MCF 10A (cell line): ENCODE measurements at places on chromosomes 12 and 14.

- no peak for DNase-seq
These were observed 50.7 kb upstream of the ATF7IP start for GRCh38 chr12:14314801-14315200.

- DNase-seq, result no peak
These were observed 100.8 kb upstream of the DIO3 start for GRCh38 chr14:101460521-101460920.

DNA sequence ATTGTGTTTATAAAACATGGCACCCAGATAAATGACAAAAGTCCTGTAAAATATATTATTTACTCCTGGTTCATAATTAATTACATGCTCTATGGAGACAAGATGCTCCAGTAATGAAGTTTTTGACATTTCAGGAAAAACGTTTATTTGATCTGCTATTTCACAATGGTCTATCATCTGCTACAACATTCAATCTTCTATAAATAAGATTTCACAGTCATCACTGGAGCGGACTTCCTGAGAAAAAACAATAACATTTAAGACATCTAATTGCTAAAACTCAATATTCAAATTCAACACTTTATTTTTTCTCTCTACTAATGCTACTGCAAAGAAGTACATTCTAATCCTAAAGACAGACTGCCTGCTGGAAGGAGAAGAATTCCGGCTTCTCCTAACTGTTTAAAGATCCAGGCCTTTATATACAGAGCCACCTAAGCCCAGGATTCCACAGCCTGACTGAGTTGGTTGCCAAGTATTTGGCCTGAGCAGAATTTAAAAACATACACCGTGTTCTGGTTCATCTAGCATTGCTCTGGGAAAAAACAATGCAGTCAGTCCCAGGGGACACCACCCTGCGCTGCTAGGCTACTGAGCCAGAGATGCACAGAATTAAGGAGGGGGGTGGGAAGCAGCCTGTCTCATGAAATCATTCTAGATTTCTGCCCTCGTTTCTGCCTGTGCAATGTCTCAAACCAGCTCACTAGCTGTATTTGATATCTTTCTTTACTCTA lies 58.0 kb downstream of the TMTC1 start:
- peak; percentile 79 for DNase-seq

DNA sequence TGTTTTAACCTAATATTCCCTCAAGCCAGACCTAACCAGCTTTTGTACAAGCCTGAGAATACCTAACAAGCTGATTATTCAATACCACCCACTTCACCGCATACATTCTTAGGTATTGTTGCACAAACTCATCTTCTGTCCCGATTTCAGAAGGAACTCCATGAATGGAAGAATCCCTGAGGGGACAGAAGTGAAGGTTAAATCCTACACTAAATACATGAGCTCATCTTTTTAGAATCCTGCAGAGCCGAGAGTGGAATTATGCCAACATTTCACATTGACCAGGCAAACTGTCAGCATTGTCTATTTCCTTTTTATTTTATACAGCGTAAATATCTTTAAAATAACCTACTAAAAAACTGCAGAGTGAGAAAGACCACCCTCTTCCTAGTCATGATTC lies 140.7 kb upstream of the PRICKLE1 start:
- DNase-seq, result peak; percentile 48

DNA sequence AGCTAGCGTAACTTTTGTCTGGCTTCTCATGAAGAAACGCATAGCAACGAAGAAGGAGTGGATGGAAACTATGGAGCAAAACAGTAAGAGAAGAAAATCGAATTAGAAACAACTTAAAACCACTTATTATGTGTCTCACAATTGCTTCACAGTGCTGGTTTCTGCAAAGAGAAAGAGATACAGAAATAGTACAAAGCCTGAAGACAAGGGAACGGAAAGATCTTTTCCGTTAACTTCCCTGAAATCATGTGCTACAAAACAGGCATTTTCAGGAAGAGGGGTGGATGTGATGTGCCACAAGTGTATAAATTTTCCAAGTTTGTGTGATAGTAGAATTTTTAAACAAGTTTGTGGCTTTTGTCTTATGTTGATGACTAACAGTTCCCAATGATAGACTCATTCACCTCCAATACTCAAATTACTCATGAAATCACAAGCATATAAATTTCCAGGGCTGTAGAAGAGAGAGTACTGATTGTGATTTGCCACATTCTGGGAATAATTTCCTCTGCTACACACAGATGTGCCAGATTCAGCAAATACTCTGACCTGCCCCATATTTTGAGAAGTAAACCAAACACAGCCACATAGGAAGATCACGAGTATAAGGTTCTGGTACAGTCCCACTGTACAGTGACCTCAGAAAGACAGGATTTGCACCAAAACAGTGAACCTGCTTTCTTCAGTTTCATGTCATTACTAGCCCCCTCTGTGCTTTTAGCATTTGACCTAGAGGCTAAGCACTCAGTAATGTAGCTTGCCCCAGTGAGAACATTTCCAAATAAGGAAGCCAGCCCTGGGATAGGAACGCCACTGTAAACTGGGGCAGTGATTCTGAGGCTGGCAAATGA lies 41.4 kb upstream of the PPFIA2 start:
- no peak for DNase-seq

GRCh38 chr12:96033549-96034389 lies 1.6 kb downstream of the LTA4H start:
- DNase-seq, result peak; percentile 26

- DNase-seq, result no peak
These were observed 35.6 kb downstream of the SCN8A start for GRCh38 chr12:51626629-51627028.

DNA sequence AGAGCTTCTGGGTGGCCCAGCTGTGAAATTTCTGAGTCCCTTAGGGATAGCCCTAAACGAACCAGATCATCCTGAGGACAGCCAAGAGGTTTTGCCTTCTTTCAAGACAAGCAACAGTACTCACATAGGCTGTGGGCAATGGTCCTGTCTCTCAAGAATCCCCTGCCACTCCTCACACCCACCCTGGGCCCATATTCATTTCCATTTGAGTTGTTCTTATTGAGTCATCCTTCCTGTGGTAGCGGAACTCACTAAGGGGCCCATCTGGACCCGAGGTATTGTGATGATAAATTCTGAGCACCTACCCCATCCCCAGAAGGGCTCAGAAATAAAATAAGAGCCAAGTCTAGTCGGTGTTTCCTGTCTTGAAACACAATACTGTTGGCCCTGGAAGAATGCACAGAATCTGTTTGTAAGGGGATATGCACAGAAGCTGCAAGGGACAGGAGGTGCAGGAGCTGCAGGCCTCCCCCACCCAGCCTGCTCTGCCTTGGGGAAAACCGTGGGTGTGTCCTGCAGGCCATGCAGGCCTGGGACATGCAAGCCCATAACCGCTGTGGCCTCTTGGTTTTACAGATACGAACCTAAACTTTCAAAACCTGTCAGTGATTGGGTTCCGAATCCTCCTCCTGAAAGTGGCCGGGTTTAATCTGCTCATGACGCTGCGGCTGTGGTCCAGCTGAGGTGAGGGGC lies 38.9 kb downstream of the DAD1 start:
- DNase-seq, result no peak

- DNase-seq, result no peak
These were observed 306.1 kb downstream of the ADAMTS20 start for GRCh38 chr12:43245947-43246346.

GRCh38 chr12:111964935-111965334 lies 48.0 kb downstream of the TMEM116 start:
- DNase-seq, result no peak

- no peak for DNase-seq
These were observed 7.9 kb downstream of the NRIP2 start for GRCh38 chr12:2826721-2827515.

- DNase-seq, result no peak
These were observed 32.6 kb upstream of the PNMA1 start for GRCh38 chr14:73746520-73747378.

GRCh38 chr12:120901818-120902217 lies 2.3 kb downstream of the SPPL3 start:
- DNase-seq, result no peak

DNA sequence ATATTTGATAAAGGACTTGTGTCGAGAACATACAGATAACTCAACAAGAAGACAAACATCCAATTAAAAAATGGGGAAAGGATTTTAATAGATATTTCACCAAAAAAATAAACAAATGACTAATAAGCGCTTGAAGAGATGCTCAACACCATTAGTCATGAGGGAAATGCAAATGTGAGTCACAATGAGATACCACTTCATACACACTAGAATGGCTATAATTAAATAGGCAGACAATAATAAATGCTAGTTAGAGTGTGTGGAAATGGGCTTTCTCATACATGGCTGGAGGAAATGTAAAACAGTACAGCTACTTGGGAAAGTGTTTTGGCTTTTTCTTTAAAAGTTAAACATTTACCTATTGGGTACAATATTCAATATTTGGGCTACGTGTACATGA lies 34.8 kb downstream of the DLK1 start:
- DNase-seq, result peak; percentile 74

DNA sequence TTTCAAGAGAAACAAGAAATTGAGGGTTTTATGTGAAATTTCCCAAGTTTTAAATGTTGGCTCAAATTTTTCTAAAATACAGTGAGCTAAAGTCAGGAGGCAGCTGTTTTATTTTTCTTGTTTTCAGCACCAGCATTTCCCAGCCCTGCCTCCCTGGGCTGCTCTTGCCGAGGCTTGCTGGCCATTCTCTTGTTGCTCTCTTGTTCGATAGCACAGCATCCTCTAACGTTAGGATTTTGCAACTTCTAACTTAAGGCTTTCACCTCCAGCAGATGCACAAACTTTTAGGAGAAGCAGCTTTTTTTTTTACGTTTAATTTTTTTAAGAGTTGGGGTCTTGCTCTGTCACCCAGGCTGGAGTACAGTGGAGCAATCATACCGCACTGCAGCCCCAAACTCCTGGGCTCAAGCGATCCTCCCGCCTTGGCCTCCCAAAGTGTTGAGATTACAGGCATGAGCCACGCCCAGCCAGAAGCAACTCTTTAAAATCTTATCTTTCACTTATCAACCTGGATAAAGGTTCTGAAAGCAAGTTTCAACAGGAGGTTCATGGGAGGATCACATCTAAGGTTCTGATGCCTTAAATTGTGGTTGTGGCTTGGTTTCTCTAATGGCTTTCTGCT lies 40.2 kb downstream of the B4GALNT3 start:
- no peak for DNase-seq

- peak; percentile 86 for DNase-seq
These were observed 417.3 kb downstream of the SNAPC1 start for GRCh38 chr14:62179367-62180018.

DNA sequence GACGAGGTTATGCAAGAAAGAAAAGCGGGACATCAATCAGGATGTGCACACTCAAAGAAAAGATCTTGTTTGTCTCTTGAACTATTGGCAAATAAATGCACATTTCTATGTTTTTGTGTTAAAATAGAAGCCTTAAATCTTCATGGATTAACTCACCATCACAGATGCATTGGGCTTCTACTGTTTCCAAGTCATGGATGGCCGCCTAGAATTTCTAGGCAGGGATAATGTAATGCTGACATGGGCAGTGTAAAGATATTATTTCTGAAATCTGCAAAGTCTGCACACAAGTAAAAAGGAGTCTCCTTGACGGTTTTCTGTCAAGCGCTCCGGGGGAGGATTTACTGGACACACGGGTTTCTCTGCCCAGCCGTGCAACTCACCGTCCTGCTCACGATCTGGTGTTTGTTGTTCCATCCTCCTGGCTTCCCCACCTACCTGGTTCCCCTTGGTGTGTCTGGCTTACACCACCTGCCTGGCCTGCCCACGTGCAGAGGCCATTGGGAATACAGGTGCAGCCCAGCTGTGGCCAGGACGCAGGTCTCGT lies 103.3 kb upstream of the FZD10 start:
- no peak for DNase-seq

GRCh38 chr14:101495284-101495683 lies 66.0 kb upstream of the DIO3 start:
- DNase-seq, result no peak

GRCh38 chr12:1252758-1253157 lies 261.7 kb downstream of the ERC1 start:
- no peak for DNase-seq

DNA sequence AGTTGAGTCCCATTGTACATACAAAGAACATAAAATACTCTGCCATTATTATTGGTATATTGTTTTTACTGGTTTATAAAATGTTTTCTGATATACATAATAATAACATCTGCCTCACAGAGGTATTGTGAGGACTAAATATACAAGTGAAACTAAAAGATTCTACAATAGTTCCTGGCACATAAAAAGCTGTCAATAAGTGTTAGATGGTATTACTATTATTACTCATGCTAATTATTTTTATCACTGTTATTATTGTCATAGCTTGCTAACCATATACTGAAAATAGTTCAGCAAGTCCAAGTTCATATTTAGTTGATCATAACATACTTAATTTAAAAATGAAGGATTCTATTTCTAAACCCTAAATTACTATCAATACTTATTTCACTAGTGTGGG lies 34.4 kb downstream of the BTG1 start:
- no peak for DNase-seq

GRCh38 chr12:46304070-46304469 lies 35.2 kb upstream of the SLC38A1 start:
- no peak for DNase-seq

- DNase-seq, result no peak
These were observed 61.0 kb downstream of the DIO2 start for GRCh38 chr14:80150301-80150700.

DNA sequence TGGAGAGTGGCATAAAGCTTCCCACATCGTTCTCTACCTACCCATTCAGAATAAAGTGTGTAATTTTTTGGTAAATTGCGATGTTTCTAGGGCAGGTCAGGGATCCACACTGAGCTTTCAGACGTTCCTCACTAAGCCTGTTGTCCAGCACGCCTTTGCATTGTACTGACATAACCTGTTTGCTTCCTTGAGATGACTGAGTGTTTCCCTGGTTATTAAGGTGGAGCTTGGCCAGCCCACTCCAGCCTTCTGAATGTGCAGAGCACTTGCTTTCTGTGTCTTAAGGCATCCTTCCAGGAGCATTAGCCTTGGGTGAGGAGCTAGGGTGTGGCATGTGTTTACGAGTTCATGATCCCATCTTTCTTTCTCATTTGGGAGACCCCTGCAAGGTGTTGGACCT lies 96.4 kb downstream of the TMEM260 start:
- DNase-seq, result no peak

- no peak for DNase-seq
These were observed 49.1 kb downstream of the TMX1 start for GRCh38 chr14:51289169-51289568.

GRCh38 chr14:99964979-99965378 lies 100.2 kb upstream of the EVL start:
- DNase-seq, result no peak
